ENCODE measurements at places on chromosomes 12 and 14.

GRCh38 chr12:70772836-70773235, 135.6 kb upstream of the PTPRB start:
- DNase-seq: no peak

DNA sequence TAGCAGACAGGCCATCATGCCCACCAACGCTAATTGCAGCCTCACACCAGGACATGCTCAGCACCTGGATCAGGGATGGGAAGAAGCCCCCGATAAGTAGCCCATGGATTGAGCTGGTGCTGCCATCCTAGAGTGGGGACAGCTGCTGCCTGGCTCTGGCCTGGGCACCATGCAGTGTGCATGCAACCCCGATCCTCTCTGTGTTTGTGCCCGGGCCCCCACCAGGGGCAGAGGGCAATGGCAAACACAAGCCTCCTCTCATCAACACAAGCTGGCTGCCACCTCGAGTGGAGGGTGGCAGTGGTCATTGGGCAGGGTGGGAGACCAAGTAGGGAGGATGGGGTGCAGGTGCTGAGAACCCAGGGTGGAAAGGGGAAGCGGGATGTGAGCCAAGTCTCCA, 23.3 kb upstream of the SOCS2 start:
- no peak for DNase-seq

GRCh38 chr14:64109819-64110554, 184.2 kb downstream of the ESR2 start:
- no peak for DNase-seq

GRCh38 chr14:59482541-59483331, 1.5 kb downstream of the L3HYPDH start:
- no peak for DNase-seq

DNA sequence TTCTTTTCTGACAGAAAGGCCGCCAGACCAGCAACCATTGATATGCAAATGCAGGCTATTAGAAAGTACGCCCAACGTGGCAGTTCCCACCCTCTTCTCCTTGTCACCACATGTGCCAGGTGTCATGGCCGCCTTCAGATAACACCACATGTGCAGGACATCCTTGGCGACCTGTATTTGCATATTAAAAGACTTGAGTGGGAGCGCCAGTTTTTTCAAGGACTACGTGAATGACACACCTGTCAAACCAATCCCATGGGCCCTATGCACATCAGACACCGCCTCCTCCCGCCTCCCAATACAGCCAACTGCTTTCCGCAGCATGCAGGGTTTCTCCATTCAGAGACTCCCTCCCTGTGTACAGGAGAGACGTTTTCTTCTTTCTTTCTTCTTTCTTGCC, 318.6 kb upstream of the FAR2 start:
- DNase-seq: no peak

DNA sequence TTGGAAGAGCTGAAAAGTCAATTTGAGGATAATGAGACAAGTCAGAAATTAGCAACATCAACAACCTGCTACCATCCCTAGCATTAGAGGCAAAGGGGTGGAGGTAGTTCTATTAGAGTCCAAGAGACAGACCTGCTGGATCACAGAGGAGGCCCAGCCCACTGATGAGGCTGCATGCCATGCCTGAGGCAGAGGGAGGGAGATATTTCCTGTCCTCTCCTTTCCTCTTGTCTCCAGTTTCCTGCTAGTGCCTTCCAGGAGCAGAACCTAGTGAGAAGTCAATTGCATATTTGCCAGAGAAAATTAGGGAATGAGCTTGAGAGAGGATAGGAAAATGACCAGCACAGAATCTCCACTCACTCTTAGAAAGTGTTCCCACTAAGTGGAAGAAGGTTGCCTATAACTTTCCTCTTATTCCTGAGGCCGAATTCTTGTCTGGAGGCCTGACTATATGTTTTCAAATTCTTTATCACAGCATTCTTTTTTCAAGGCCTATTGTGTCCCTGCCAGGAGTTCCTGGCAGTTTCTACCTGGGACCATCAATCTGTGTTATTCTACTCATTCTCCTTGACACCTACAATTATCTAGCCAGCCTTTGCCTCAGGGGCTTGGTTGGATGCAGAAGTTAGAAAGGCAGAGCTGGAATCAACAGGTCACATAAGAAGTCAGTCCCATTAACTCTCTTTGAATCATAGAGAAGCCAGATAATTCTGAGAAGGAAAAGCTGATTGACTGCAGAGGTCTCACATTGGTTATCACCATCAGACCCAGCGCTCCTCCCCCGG, 121.9 kb downstream of the EMP1 start:
- DNase-seq: no peak

DNA sequence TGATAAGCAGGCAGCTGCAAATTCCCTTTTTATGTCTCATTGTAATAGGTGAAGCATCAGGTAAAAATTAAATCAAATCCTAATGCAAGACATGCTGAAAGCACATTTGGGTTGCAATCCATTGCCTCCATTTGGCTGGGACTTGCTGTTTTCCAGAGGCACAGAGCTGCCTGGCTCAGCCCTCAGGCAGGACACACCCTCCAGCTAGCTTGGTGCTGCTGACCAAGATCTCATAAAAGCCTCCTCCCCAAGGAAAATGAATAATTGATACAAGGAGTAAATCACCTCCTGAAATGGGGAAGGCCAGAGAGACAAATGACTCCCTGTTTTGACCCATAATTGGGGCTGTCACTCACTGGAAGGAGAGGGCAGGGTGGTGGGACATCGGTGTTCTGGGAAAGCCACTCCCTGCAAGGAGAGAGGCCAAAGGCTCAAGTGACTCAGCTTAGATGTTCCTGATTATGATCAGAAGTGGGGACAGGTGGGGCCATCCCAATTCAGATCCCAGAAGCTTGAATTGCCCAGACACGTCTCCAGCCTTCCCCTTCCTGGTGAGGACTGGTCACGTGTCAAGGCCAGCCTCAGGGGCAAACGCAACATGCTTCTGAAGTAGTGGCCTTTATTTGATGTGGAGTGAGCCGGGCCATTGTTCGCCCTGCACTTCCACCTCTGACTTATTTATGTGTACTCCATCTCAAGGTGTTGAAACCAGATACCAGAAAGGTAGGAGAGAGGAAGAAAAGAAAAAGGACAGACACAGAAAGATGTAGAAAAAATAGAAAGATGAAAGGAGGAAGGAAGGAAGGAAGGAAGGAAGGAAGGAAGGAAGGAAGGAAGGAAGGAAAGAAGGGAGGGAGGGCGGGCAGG, 773.7 kb downstream of the BCL11B start:
- DNase-seq: no peak

DNA sequence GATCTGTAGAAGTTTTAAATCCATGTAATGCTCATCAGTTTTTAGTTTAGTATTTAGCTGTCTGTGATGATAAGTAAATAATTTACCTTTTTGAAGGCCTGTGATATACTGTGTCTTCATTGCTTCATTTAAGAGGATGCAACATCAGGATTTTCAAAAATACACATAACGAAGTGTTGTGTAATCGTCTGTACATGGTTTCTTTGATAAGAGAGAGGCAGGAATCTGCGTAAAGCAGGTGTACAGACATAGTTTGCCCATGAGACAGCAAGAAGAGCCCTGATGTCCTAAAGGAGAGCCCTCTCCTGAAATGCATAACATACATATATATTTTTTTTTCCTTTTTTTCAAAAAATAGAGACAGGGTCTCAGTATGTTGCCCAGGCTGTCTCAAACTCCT, 44.8 kb downstream of the RASSF3 start:
- no peak for DNase-seq

GRCh38 chr14:99745307-99745951, 47.8 kb upstream of the EML1 start:
- no peak for DNase-seq

DNA sequence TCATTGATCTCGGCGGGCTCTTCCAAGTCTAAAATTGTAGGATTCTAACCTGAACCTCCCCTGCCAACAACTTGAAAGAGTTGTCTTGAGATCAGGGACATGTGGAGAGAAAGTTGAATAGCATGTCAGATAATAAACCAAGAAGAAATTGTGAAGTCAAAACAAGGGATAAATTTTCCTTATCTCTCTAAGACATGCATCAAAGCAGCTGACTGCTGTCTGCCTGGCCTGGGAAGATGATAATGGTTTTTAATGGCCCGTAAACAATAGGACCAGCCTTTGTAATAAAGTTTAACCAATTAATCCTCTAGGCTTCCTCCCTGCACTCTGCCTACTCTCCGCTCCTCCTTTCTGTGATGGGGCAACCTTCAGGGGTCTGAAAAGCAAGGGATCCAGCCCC, 67.9 kb downstream of the DPF3 start:
- DNase-seq: no peak

DNA sequence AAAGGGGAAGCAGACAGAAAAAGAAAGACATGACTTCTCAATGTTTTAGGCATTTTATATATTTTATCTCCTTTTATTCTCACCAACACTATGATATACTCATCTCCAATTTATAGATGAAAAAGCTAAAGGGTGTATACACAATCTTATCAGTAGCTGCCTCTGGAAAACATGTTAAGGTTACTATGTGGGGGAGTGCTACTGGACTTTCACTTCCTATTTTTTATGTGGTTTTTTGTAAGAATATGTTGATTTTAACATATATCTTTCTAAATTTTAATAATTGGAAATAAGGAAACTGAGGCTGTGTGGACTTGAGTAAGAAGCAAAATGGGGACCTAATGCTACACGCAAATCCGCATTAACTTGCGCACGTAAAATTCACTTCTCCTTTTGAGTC, 99.6 kb upstream of the PDE3A start:
- no peak for DNase-seq

DNA sequence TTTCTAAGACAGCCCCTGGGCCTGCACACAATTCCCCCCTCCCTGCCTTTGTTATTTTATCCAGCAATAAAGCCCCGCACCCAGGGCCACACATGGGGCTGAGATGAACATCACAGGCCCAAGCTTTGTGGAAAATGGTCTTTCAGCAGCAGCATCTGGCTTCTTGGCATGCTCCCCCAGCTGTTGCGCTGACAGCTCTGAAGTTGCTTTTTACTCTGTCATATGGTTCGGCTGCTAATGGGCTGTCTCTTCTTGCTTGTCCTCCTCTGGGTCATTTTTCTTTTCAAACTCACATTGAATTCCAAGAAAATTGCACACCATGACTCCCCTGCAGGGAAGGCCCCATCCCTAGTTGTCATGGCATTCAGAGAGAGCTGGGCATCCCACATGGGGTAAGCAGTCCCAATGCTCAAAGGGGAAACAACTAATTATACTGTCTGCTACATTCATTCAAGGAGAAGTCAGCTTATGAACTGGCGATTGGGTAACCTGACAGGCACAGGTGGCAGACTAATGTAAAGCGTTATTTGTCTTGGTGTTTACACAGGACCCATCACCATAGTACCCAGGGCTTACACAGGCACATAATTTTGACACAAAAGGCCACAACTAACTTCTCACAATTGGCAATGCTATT, 74.0 kb upstream of the CDKN3 start:
- no peak for DNase-seq

DNA sequence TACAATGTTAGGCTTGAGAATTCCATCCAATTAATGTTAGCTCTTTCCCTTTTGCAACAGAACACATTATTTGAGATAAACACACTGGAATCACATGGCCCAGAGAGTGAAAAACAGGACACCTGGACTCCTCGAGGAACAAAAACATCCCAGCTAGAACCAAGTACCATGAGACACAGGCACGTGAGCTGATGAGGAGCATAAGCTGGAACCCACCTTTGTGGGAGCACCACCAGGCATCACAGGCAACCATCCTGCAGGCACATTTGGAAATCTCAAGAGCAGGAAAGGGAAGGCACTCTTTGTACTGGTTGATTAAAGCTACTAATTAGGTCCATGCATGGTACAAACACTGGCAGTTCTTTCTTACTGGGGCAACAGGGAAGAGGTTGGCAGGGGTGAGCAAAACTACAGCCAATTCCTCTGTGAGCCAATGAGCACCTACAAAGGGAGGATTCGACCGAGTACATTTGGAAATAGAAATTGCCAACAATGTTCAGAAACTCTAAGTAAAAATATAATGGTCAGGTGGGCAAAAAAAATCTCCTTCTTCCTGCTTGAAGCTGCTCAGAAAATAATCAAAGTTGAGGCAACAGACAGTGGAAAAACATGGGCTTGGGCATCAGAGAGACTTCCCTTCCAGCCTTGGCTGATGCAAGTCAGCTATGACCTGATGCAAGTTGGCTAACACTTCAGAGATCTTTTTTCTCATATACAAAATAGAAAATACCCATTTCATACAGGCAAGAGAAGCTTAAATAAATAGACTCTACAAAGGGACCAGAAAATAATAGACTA, 216.7 kb downstream of the NUAK1 start:
- no peak for DNase-seq

GRCh38 chr14:99231850-99232713, 39.9 kb downstream of the BCL11B start:
- DNase-seq: no peak

DNA sequence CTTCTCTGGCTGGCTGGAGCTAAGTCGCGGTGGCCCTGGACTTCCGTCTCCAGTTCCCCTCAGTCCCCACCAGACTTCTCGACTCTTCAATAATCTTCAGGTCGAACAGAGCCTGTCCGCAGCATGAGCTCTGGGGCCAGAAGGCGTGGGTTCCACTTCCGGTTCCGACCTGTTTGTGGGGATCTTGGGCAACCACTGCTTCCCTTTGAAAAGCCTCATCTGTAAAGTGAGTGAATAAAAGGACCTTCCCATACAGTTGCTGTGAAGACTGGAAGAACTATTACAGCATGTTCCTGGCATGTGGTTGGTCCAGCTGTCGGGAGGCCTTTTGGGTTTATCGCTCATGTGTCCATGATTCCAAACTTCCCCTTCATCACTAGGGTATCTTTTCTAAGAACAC, 19.4 kb downstream of the ADGRD1 start:
- no peak for DNase-seq

DNA sequence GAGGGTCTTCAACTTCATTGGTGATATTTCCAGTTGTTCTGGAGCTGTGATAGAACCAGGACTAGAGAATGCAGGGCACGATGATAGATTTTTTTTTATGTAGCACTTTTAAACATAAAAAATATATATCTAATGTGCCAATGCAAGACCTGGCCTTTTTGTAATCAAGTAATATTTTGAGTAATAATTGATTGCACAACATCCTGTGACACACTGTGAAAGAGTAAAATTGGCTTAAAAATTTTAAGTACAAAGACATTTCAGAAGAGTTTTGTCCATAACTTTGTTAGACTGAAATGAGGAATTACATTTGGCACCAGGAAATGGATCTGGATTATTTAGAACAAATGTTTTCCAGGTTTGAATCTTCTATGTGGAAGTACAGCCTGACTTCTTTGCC, 22.1 kb downstream of the PRKCH start:
- DNase-seq: no peak
